CD8-positive, alpha-beta T cell (primary cell): ENCODE measurements at places on chromosomes 13 and 19.

DNA sequence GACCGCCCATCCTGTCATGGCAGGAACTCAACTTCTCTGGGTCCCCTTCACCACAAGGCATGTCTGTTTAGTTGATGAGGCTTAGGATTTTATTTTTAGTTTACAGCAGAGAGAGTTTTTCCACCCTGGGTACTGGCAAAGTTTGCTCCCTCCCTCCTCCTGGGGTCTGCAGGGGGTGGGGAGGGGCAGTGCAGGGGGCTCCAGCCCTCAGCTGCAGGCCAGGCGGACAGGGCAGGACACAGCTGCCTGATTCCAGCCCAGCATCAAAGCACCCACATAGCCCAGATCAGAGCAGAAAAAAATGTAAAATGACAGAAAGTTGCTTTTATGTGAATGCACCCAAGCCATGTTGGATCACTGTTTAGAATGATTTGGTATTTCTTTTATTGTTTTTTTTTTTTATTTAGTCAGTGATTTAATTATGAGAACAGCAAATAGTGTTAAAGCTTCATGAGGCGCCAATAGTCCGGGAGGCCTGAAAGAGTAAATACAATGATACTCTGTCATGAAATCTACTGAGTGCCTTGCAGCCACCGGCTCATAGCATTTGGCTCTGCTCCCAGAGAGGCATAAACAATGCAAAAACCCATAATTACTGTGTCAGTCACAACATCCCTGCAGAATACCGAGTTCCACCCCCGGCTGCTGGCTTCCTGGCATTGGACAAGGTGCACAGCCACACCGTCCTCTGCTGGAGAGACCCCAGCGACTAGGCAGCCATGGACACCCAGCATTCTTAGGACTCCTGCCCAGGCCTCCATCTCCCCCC is 923.5 kb downstream of the UQCRFS1 start:
- no peak for DNase-seq

GRCh38 chr19:13881692-13882418 is 4.9 kb downstream of the NANOS3 start:
- DNase-seq: peak; percentile 81

DNA sequence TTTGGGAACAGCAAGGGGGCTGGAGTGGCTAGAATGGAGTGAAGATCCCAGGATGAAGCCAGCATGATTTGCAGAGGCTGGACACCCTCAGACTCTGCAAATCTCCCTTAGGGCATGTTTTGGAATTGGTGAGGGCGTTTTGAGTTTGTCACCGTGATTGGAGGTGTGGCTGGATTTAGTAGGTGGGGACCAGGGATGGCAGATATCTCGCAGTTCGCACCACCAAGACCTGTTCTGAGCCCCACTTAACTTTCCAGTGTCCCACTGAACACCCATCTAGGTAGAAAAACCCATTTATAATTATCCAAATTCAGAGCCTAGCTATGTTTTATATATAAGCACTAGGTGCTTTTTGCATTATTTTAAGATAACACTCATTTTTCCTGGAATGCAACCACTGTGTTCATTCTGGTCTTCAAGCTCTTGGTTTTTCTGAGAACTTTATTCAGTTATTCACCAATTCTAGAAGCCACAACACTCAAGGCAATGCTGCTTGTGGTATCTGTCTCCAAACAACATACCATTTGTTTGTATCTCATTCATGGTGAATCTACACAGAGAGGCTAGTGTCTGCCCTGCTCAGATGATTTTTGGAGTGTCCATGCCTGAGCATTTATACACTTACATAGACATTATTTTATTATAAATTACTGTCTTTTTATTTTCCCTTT is 3.0 kb upstream of the NANOS2 start:
- DNase-seq: no peak

DNA sequence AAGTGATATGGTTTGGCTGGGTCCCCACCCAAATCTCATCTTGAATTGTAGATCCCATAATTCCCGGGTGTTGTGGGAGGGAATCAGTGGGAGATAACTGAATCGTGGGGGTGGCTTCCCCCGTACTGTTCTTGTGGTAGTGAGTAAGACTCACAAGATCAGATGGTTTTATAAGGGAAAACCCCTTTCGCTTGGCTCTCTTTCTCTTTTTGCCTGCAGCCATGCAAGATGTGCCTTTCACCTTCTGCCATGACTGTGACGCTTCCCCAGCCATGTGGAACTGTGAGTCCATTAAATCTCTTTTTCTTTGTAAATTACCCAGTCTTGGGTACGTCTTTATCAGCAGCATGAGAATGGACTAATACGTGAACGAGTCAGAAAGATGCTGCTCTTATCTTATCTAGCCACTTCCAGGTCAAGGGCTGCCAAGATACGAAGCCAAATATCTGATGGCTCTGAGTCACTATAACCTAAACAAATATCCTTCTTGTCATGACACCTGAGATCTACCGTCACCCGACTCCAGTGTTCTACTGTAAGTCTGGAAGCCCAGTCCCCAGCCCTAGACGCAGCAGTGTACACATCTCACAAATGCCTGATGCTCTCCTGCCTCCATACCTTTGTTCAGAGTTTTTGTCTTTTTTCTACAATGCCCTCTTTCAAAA is 45.9 kb downstream of the SLC15A1 start:
- no peak for DNase-seq

- peak; percentile 93 for DNase-seq
Measured at GRCh38 chr13:44989071-44989889, at the start of the genes GPALPP1 and NUFIP1. Gene GPALPP1, plus strand, starts transcription at chr13:44989538. Its CDS starts 117 bp downstream, at chr13:44989655. Gene NUFIP1, minus strand, starts transcription at chr13:44989471. Its CDS starts 35 bp downstream, at chr13:44989436.

DNA sequence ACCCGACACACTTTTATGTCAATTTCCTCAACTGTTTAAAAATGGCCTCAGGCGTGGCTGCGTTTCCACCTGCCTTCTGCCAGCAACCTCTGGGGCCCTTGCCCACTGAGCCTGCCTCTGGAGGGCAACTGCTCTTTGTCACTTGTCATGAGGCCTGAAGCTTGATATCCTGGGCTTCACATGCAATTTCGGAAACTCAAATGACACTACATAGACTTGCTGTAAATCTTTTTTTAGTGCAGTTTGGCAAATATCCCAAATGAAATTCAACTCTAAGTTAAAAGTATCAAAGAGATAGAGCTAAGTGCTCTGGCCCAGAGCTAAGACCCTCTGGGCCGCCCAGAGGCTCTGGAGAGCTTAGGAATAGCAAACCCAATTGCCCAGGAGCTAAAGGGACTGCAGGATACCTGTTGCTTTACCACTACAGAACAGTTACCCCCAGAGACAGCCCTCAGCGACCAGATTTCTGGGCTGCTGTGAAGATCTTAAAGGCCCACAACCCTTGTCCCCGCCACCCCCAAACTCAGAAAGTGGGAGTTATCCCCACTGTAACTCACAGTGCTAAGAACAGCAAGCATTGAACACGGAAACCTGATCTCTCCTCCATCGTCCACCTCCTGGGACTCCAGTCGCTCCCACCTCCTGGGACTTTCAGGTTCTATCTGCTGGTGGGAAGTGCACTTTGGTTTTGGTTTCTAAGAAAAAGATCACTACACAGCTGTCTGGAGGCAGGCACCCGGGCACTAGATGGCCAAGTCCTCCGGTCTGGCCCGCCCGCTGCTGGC is 19.4 kb downstream of the GJA3 start:
- peak; percentile 2 for DNase-seq

- DNase-seq: no peak
Measured at GRCh38 chr19:50239921-50240590, 36.6 kb downstream of the MYH14 start.
